ENCODE measurements at places on chromosomes 5 and 9. TPM values are rescaled to one million over a fixed set of nuclear protein-coding genes. Genes with fewer than 3 reads are reported as not detected.

- H3K27me3 ChIP-seq = no peaks in the 10 kb centered on the region
- H3K4me1 ChIP-seq = no peaks in the 10 kb centered on the region
- DNase-seq = no peak
- H3K4me3 ChIP-seq = no peak overlapping the region
- no peaks in the 10 kb centered on the region for H3K36me3 ChIP-seq
Measured at GRCh38 chr9:123080444-123080843, 47.0 kb downstream of the GPR21 start.

The PALM2AKAP2 gene
- 1.2 TPM for total RNA-seq

GRCh38 chr5:114250536-114250935, 111.3 kb upstream of the KCNN2 start:
- no peaks in the 10 kb centered on the region for H3K36me3 ChIP-seq
- no peaks in the 10 kb centered on the region for H3K4me1 ChIP-seq
- peak; percentile 0 for DNase-seq
- H3K27ac ChIP-seq = no peak overlapping the region
- H3K4me3 ChIP-seq = no peak overlapping the region

The WDR38 gene
- not detected for total RNA-seq

The ESM1 gene
- 21.0 TPM for total RNA-seq

The PAPPA gene
- not detected for total RNA-seq

GRCh38 chr9:38358390-38359296, 33.9 kb upstream of the ALDH1B1 start:
- H3K4me1 ChIP-seq = peaks cover 4% of the 10 kb centered on the region
- H3K27ac ChIP-seq = no peak overlapping the region
- H3K4me3 ChIP-seq = no peak overlapping the region
- no peak for DNase-seq
- H3K36me3 ChIP-seq = no peaks in the 10 kb centered on the region

GRCh38 chr5:125142458-125142857, 396.0 kb upstream of the ZNF608 start:
- no peaks in the 10 kb centered on the region for H3K36me3 ChIP-seq
- DNase-seq = peak; percentile 49
- H3K27ac ChIP-seq = no peak overlapping the region
- H3K4me3 ChIP-seq = no peak overlapping the region
- no peaks in the 10 kb centered on the region for H3K27me3 ChIP-seq
- H3K4me1 ChIP-seq = no peaks in the 10 kb centered on the region

GRCh38 chr5:75081510-75081909, 29.2 kb upstream of the GCNT4 start:
- H3K27me3 ChIP-seq = no peaks in the 10 kb centered on the region
- H3K4me3 ChIP-seq = no peak overlapping the region
- no peak overlapping the region for H3K27ac ChIP-seq
- H3K4me1 ChIP-seq = no peaks in the 10 kb centered on the region

DNA sequence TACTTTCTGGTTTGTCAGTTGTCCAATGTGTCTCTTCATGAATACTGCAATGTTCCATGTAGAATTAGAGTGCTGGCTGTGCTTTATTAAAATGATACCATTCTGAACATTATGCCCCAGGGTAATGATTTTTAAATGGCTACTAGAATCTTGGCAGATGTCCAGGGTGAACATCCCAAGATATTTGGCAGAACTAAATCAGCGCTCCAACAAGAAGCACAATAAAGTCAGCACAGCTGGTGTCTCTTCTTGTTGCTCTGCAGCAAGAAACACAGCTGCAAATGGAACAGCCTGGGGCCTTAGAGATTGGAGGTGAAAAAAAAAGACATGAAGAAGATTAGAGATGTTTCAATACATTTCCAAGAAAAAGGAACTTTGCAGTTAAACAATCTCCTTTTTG, 248.3 kb downstream of the CDH18 start:
- no peaks in the 10 kb centered on the region for H3K27me3 ChIP-seq
- H3K36me3 ChIP-seq = no peaks in the 10 kb centered on the region
- DNase-seq = peak; percentile 25
- no peak overlapping the region for H3K4me3 ChIP-seq
- no peak overlapping the region for H3K27ac ChIP-seq

The GLRA1 gene
- not detected for total RNA-seq

DNA sequence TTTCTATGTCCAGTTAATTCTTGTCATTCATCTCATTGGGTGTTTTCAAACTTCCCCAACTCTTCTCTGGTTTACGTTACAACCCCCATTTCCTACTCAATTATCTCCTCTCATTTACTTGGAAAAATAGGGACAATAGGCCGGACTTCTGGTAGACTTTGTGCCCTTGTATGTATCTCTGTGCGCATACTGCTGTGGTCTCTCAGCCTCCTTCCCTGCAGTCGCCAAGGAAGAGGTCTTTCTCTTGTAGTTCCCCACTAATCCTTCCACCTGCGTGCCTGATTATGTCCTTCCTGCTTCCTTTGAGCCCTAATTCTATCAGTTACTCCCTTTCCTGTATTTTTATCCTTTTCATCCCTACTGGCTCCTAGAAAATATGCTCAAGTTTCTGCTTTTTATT, 176.3 kb downstream of the GDNF start:
- DNase-seq = no peak
- peaks cover 19% of the 10 kb centered on the region for H3K4me1 ChIP-seq
- H3K27me3 ChIP-seq = no peaks in the 10 kb centered on the region
- no peaks in the 10 kb centered on the region for H3K36me3 ChIP-seq
- no peak overlapping the region for H3K27ac ChIP-seq

DNA sequence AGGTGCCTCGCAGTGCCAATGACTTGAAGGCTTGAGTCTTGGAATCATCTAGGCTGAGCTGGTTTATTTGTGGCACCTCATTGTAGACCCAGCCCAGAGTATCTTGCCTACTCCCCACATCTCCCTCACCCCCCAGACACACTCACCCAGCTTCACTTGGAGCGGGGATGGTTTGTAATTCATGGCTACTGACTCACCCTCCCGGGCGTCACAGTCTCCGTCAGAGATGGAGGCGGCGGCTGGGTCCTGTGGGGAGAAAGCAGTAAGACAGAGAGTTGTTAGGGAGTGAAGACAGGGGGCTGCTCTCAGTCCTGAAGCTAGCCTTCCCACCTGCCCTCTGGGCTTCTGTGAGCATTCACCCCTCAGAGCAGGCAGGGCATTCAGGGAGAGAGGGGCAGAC, 29.0 kb upstream of the MYORG start:
- no peaks in the 10 kb centered on the region for H3K4me1 ChIP-seq
- no peak for DNase-seq
- H3K27ac ChIP-seq = no peak overlapping the region

DNA sequence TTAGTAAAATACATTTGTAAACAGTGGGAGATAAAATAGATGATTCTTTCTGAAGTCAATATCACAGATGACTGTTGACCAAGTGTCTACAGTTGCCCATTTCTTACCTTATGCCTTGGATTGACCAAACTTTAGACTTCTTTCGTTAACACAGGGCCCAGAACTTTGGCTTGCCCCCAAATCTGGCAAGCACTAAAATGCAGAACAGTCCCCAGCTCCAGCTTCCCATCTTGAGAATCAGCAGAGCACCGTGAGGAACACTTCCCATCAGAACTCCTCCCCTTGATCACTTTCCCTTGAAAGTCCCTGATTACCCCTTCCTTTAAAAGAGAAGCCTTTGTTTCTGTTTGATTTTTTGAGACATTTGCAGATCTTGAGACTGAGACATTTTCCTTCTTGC, 1039.9 kb downstream of the TLE1 start:
- H3K27me3 ChIP-seq = no peaks in the 10 kb centered on the region
- H3K27ac ChIP-seq = no peak overlapping the region
- H3K36me3 ChIP-seq = no peaks in the 10 kb centered on the region
- no peak for DNase-seq
- H3K4me3 ChIP-seq = no peak overlapping the region

- no peak for DNase-seq
- no peaks in the 10 kb centered on the region for H3K4me1 ChIP-seq
- no peak overlapping the region for H3K4me3 ChIP-seq
- H3K36me3 ChIP-seq = no peaks in the 10 kb centered on the region
Measured at GRCh38 chr5:3004361-3005080, 253.0 kb upstream of the IRX2 start.

DNA sequence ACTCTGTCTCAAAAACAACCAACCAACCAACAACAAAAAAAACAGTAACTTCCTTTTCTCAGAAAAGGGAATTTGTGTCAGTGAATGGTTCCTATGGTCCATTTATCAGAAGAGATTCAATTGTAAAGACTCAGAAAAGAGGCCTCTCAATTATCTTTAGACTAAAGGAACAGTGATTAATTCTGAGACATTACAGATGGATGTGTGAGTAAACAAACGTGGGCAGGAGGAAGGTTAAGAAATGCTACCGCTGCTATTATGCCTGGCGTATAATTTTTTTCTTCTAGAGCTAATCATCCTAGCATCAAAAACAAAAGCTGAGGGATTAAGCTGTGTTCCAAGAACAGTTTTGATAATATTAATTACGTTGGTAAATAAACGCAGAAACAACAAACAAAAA, 52.9 kb upstream of the JMY start:
- peak overlapping the region; percentile 60 for H3K27ac ChIP-seq
- no peaks in the 10 kb centered on the region for H3K27me3 ChIP-seq
- H3K4me3 ChIP-seq = peak overlapping the region; percentile 37
- H3K36me3 ChIP-seq = no peaks in the 10 kb centered on the region

- no peak overlapping the region for H3K4me3 ChIP-seq
- H3K27me3 ChIP-seq = no peaks in the 10 kb centered on the region
- no peak overlapping the region for H3K27ac ChIP-seq
- no peak for DNase-seq
Measured at GRCh38 chr9:93480262-93480661, 26.9 kb upstream of the FAM120AOS start.

DNA sequence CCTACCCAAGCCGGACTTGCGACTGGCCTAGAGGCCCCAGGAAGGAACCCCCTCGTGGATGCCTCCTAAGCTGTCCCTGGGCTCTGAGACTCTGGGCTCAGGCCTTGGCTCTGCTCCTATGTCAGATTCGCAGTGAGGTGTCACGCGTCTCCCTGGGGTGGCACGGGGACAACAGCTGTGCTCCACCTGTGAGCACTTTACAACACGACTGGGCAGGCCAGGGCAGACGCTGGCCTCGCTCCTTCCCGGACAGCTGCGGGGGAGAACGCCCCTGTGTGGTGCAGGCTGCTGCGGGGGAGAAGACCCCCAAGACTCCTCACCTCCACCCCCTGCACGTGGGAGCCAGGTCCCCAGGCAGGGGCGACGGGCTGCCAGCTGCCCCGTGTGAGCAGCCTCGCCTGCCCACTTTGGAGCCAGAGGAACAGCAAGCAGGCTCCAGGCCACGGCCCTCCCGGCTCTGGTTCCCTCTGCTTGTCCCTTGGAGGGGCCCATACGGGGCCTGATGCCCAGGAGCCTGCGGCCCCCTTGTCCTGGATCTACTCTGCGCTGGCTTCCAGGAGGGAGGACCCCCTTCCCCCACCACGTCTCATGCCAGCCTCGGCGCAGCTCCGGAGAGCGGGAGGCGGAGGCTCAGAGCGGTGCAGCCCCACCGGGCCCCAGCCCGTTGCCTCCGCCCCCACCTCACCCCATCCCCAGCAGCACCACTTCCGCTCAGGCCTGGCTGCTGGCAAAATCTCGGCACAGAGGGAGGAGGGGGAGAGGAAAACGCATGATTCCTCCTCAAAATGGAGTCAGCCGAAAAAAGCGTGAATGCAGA, 36.0 kb downstream of the SARDH start:
- no peak for DNase-seq
- no peak overlapping the region for H3K27ac ChIP-seq
- no peak overlapping the region for H3K4me3 ChIP-seq
- H3K27me3 ChIP-seq = no peaks in the 10 kb centered on the region
- H3K36me3 ChIP-seq = no peaks in the 10 kb centered on the region

GRCh38 chr5:1172670-1173404, 28.6 kb upstream of the SLC6A19 start:
- no peaks in the 10 kb centered on the region for H3K36me3 ChIP-seq
- H3K4me1 ChIP-seq = peaks cover 10% of the 10 kb centered on the region
- H3K4me3 ChIP-seq = no peak overlapping the region
- H3K27ac ChIP-seq = no peak overlapping the region

The EIF4E1B gene
- total RNA-seq = not detected

- H3K27me3 ChIP-seq = peaks cover 4% of the 10 kb centered on the region
- H3K4me3 ChIP-seq = no peak overlapping the region
- no peaks in the 10 kb centered on the region for H3K36me3 ChIP-seq
- no peaks in the 10 kb centered on the region for H3K4me1 ChIP-seq
- H3K27ac ChIP-seq = no peak overlapping the region
Measured at GRCh38 chr9:89812556-89813181, 207.9 kb downstream of the GADD45G start.

The CD274 gene
- 3.8 TPM for total RNA-seq

The KIF27 gene
- total RNA-seq = 2.2 TPM

The LRRC19 gene
- total RNA-seq = not detected

The ARL10 gene
- 0.15 TPM for total RNA-seq

The PCDHB14 gene
- total RNA-seq = 0.58 TPM

DNA sequence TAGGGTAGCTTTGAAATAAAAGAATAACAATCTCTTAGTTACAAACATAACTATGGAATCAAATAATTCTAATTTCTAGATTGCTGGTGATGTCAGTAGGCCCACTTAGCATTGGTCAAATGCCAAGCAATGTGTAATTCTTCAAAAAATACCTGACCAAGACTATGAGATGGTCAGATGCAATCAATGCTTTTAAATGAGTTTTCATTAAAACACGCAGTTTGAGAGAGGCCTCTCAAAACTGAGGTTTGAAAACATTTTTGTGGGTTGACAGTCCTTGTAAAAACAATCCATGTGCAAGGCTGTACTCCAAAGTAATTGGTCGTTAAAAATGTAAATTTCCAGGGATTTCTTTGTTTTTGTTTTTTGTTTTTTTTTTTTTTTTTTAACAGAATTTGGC, 1.2 kb upstream of the RLN2 start:
- DNase-seq = no peak
- no peak overlapping the region for H3K4me3 ChIP-seq
- H3K27ac ChIP-seq = no peak overlapping the region
- H3K4me1 ChIP-seq = no peaks in the 10 kb centered on the region
- no peaks in the 10 kb centered on the region for H3K27me3 ChIP-seq

The FBXL7 gene
- not detected for total RNA-seq

GRCh38 chr5:32506799-32507198, 62.3 kb upstream of the ZFR start:
- peak overlapping the region; percentile 96 for H3K27ac ChIP-seq
- no peaks in the 10 kb centered on the region for H3K27me3 ChIP-seq
- H3K4me3 ChIP-seq = peak overlapping the region; percentile 26
- H3K4me1 ChIP-seq = peaks cover 45% of the 10 kb centered on the region

DNA sequence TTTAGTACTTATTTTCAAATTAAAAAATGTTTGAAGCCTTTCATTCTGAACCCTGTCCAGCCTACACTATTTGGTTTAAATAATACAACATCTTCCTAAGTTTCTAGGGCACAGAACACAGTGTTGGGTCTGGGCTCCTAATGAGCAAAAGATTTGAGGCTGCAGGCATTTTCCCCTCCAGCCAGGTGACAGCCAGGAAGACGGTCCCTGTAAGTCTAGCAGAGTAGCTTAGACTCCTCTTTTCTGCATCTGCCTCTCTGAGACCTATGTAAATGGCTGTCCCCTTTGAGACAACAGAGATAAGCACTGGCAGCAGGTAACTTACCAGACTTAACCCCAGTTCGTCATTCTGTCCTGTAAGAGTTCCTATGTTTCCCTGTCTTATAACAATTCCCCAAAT, 141.8 kb downstream of the CDC42SE2 start:
- peaks cover 9% of the 10 kb centered on the region for H3K36me3 ChIP-seq
- H3K27me3 ChIP-seq = no peaks in the 10 kb centered on the region
- no peak overlapping the region for H3K27ac ChIP-seq
- DNase-seq = no peak

GRCh38 chr5:107696498-107696897, 25.8 kb upstream of the EFNA5 start:
- H3K36me3 ChIP-seq = no peaks in the 10 kb centered on the region
- DNase-seq = no peak
